ENCODE measurements at places on chromosomes 12 and 14.

- DNase-seq = no peak
These were observed 18.6 kb upstream of the COL2A1 start for GRCh38 chr12:48022676-48023385.

GRCh38 chr14:74765721-74766120, 2.6 kb downstream of the YLPM1 start:
- no peak for DNase-seq

DNA sequence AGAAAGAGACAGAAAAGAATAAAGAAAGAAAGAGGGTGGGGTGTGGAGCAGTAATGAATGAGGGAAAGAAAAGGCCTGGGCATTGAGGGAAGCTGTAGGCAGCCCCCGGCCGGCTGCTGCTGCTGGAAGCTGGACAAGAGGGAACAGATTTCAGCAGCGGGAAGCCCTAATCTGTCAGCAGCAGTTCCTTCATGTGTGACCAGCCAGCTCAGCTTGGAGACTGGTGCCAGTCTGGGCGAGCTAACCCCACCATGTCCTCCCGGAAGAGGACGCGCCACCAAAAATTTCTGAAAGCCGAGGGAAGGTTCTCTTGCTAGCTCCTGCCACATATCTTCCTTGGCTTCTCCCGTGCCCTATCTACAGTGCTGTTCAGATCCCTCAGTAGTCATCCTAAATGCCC, 236.8 kb downstream of the GRIN2B start:
- no peak for DNase-seq

- DNase-seq = no peak
These were observed 101.2 kb downstream of the AKAP6 start for GRCh38 chr14:32430326-32430725.

DNA sequence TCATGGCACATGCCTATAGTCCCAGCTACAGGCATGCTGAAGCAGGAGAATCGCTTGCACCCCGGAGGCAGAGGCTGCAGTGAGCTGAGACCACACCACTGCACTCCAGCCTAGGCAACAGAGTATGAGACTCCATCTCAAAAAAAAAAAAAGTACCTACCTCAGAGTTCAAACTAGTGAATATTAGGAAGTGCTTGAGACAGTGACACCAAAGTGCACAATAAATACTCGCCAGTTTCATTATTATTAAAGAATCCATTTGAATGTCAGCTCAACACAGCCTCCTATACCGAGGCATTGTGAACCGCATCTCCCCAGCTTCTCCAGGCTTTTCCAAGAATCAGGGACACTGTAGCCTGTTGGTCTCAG, 5.0 kb downstream of the GAPDH start:
- no peak for DNase-seq

DNA sequence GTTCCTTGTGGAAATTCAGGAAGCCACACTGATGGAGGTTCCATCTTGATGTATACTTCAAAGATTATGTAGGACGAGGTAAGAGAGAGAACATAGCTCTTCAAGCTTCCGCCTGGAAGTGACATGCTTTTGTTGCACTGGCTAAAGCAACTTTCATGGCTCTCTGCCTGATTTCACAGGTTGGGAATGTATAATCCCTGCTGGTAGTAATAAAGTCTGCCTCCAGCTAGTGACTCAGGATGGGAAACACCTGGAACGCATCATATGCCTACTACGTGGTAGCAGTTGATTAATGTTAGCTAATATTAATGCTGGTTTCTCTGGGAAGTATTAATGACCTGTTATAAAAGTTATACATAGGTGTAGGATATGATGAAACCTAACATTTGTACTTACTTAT, 71.1 kb downstream of the PELI2 start:
- DNase-seq = no peak

DNA sequence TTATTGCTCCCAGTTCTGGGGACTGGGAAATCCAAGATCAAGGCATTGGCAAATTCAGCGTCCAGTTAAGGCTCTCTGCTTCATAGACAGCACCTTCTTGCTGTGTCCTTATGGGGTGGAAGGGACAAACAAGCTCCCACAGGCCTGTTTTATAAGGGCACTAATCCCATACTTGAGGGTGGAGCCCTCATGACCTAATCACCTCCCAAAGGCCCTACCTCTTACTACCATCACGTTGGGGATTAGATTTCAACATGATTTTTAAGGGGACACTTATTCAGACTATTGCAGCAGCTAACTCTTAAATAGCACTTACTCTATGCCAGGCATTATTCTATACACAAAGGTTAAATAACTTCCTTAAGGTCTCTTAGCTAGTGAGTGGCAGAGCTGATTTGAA, 17.3 kb downstream of the TOGARAM1 start:
- DNase-seq = no peak

- DNase-seq = no peak
These were observed 222.9 kb upstream of the SLC16A7 start for GRCh38 chr12:59372956-59373355.

DNA sequence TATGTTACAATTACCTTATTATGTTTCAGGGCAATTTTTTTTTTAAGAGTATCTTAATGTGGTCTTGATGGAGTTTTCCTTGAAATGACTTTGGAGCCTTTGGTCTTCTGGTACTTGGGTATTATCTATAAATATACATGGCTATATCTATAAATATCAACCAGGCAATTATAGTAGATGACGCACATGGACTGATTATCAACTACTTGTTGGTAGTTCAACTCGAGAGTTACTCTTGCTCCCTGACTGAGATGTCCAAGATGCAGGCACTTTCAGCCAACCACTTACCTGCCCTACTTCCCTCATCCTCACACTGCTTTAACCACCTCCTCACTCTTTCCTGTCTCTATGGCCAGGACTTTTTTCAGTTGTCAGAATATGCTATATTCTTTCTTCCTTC, 85.4 kb downstream of the NTN4 start:
- DNase-seq = no peak

DNA sequence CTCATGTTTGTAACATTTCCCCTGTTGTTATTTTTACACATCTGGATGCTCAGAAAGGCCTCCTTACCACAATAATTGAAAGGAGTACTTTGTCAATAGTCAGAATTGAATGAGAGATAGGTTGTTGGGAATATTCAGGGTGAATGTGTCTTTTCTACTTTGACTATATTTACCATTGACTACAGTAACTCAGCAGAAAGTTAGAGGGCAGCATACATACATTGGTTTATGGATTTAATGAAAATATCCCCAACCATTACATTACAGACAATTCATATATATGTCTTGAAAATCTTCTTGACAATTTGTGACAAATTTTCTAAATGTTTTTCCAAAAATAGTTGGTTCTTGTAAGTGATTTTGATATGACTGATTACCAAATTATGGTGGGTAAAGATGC, 97.7 kb downstream of the NTS start:
- DNase-seq = no peak

DNA sequence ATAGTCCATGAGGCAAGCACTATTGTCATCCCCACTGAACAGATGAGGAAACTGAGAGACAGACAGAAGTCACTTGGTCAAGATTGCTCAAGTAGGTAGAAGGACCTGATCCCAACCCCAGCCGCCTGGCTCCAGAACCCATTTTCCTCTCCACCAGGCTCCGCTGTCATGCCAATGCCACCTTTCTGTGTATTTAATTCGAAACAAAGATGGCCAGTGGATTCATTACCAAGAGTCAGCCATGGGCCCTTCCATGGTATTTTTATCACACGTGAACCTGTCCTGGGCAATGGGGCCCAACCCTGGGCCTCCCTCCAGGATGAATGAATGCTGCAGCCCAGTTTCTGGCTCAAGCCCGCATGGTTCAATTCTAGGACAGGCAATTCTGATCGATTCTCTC, 673.4 kb downstream of the BCL11B start:
- no peak for DNase-seq

GRCh38 chr14:69259527-69260189, at the start of gene GALNT16:
Gene GALNT16, plus strand, starts transcription at chr14:69260158. Its CDS starts 133 bp downstream, at chr14:69260291.
- no peak for DNase-seq

GRCh38 chr12:7395950-7396349, 48.0 kb downstream of the CD163L1 start:
- DNase-seq = no peak

DNA sequence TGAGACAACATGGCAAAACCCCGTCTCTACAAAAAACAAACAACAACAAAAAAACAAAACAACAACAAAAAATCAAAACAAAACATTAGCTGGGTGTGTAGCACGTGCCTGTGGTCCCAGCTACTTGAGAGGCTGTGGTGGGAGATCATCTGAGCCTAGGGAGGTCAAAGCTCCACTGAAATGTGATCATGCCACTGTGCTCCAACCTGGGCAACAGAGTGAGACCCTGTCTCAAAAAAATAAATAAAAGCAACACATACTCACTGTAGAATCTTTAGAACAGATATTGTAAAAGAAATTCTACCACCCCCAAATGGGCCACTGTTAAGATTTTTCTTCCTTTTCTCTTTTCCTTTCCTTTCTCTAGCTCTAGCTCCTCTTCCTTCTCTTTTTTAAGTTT, 26.3 kb downstream of the SLC38A1 start:
- no peak for DNase-seq

DNA sequence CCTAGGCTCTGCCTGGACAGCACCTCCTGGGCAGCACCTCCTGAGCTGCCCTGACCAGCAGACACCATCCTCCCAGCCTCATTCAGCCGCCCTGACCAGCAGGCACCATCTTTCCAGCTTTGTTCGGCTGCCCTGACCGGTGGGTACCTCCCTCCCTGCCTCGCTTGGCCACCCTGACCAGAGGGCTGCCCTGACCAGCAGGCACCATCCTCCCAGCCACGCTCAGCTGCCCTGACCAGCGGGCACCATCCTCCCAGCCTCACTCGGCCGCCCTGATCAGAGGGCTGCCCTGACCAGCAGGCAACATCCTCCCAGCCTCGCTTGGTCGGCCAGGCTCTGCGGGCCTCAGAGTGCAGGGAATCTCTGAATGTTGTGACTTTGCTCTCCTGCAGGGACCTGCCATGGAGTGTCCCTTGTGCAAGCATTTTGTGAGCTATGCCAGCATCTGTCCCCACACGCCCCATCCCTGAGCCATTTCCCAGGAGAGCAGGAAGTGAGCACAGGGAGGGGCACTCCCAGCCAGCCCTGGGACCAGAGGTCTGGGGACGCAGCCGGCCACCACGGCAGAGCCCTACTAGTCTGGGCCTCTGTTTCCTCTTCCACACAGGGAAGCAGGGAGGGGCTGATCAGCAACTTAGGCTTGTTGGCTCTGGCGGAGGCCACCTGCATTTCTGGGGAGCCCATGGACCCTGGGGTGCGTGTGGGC, 265.5 kb downstream of the SEC23A start:
- DNase-seq = no peak

DNA sequence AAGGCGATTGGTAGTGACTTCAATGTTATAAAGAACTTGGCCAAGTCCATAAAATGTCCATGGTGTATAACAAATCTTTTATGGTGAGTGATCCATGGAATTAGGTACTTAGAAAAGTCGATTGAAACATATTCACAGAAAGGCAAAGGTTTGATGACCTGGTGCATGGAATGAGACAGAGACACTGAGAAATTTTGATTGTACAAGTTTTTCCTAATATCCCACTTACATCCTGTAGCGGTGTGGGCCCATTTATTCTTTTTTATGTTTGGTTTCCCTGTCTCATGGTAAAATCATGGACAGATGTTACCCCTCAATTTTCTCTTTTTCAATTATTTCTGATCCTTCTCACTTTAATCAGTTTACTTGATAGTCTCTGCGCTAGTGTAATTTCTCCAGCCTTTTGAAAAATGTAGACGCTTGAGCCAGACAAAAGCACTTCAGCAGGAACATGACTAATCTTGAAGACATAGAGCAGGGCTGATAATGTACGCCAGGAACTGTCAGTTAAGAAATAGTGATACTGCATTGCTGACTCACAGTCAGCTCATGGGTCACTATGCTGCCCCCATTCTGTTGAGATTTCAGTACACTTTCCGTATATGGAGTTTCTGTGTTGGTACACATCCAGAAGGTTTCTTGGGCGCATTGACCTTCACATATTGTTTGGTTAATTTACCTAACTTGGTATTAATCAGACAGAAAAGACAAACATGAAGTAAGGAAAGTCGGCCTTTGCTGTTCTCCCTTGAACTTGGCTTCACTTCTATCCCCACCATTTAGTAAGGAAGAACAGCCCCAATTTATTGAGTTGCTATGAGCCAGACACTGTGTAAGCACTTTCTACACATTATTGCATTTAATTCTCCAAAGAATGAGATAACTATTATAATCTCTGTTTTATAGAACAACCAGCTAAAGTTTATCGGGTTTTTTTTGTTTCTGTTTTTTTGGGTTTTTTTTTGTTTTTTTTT, 841.7 kb downstream of the DIO2 start:
- DNase-seq = no peak

- DNase-seq = no peak
These were observed 35.4 kb downstream of the DLK1 start for GRCh38 chr14:100762089-100762515.

DNA sequence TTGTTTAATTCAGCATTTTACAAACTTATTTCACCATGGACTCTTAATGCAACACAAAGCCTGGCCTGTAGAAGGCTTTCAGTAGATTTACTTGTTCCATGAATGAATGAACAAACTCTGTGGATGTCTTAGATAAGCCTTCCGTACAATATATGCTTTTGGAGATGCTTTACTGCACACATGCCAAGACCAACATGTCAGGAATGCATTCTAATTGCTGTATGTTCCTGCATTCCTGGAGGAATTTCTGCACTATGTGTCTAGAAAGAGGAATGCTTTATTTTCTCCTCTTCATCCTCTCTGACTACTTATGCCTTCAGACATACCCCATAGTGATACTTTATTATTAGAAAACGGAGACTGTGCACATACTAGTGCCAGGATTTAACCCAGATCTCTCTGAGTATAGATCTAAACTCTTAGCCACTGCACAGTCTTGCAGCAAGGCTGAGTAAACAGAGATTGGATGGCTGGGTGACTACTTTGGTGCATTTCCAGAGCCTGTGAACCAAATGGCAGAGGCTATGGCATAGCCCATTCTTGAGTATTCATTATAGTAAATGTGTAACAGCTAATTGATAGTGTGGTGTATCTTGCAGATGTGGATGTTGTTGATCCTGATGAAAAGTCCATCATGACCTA, 108.2 kb downstream of the SYNE2 start:
- DNase-seq = no peak

- no peak for DNase-seq
These were observed 2.9 kb downstream of the CDKN1B start for GRCh38 chr12:12720052-12720451.

DNA sequence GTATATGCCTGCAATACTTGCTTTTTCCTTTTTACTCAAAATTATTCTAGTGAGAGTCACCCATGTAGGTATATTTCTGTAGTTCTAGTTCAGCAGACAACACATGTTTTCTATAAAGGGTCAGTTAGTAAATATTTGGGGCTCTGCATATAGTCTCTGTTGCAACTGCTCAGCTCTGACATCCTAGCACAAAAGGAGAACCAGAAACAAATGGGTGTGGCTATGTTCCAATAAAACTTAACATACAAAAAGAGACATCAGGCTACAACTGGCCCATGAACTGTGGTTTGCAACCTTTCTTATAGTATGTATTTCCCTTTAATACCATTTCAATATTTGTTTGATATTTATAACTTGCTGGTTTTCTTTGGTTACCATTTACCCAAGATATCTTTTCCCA, 11.9 kb downstream of the NT5DC3 start:
- DNase-seq = no peak

- DNase-seq = no peak
These were observed 24.1 kb downstream of the ASCL4 start for GRCh38 chr12:107798580-107798979.

Measured in stimulated activated CD8-positive, alpha-beta memory T cell treated with anti-CD3 and anti-CD28 coated beads, Interleukin-7, amount 100 ng/mL, for 1 hour (primary cell).